ENCODE measurements at places on chromosomes 2 and 18. TPM values are rescaled to one million over a fixed set of nuclear protein-coding genes. Genes with fewer than 3 reads are reported as not detected.

DNA sequence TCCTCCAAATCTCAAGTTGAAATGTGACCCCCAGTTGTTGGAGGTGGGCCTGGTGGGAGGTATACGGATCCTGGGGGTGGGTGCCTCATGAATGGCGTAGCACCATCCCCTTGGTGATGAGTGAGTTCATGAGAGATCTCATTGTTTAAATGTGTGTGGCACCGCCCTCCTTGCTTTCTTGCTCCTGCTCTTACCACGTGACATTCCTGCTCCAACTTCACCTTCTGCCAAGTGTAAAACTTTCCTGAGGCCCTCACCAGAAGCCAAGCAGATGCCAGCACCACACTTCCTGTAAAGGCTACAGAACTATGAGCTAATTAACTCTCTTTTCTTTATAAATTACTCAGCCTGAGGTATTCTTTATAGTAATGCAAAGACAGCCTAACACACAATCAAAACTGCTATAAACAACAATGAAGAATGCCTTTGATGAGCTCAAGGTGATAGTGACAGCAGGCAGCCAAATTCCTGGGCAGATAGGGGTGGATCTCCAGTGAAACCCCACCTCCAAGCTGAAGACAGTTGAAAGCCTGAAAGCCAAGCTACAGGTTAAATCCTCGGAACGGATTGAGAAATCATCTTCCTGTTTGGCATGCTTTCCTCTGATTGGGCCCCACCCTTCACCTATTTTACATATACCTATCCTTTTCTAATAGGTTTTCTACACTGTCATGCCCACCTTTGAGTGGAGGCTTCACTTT is 26.9 kb downstream of the MCEE start:
- no peak for DNase-seq

GRCh38 chr18:8830067-8831060 is 125.0 kb downstream of the MTCL1 start:
- DNase-seq, result no peak

The RBM45 gene
- total RNA-seq, result 4.9 TPM

GRCh38 chr2:127220102-127220767 is at the start of gene CYP27C1:
CYP27C1 (minus strand) TSS chr2:127220299; CDS start chr2:127220270, 29 bp downstream.
- no peak for DNase-seq

DNA sequence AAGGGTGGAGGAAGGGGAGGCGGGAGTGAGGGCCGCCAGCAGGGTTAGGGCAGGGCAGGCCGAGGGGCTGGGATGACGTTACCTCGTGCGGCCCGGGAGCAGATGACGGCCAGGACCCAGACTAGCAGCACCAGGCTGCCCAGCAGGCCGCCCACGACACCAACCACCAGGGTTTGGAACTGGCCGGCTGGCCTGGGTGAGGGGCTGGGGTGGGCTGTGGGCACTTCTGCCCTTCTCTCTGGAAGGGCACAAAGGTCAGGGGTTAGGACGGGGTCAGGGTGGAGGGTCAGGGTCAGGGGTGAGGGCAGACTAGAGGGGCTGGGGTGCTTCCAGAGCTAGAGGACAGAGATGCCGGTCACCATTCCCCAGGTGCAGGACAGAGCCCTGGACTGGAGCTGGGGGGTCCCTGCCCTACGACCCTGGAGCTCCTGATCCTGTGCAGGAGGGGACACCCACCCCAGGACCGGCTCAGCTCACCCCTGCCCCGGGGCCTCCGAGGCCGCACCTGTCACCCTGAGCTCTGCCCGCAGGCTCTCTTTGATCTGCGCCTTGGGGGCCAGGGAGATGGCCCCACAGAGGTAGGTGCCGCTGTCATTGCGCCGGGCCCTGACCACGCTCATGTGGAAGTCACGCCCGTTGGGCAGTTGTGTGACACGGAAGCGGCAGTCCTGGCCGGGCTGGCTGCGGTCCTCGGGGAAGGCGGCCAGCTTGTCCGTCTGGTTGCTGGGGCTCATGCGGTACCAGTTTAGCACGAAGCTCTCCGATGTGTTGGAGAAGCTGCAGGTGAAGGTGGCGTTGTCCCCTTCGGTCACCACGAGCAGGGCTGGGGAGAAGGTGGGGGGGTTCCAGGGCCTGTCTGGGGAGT is 6.3 kb downstream of the PDCD1 start:
- peak; percentile 37 for DNase-seq

- peak; percentile 87 for DNase-seq
Observed at GRCh38 chr2:74548900-74549826, 4.6 kb downstream of the LOXL3 start.

Measured in Right ventricle myocardium superior (tissue), 1 donor.